ENCODE measurements at places on chromosomes 4 and X.

GRCh38 chr4:84977396-84977795 lies 10.9 kb upstream of the WDFY3 start:
- no peak for DNase-seq

DNA sequence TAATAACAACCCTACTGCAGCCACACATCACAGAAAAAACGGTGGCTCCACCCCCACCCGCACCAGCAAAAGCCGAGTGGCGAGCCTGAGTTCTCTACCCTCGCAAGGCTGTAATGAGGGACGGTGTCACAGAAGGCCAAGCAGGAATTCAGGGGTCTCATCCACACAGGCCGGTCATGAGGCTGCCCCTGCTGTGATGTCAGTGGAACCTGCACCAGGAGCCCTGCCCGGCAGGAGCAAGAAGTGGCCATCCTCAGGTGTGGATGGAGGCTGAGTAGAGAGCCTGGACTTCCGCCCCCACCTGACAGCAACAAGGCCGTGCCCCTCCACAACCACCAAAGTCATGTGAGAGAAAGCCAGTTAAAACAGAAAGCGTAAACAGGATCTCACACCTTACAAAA lies 20.6 kb downstream of the LYAR start:
- DNase-seq, result no peak

DNA sequence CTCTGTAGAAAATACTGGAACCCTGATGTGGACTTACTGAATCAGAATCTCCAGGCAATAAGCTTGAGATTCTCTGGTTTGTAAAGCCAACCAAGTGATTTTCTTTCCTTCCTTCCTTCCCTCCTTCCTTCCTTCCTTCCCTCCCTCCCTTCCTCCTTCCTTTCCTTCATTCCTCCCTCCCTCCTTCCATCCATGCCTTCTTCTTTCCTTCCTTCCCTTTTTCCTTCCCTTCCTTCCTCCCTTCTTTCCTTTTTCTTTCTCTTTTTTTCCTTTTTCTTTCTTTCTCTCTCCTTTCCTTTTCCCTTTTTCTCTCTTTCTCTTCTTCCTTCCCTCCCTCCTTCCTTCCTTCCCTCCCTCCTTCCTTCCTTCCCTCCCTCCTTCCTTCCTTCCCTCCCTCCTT lies 450.8 kb downstream of the GRXCR1 start:
- DNase-seq, result no peak

- DNase-seq, result no peak
Measured at GRCh38 chr4:172826861-172827260, 341.8 kb upstream of the GALNT7 start.

- DNase-seq, result no peak
Measured at GRCh38 chr4:151039733-151040132, 24.6 kb upstream of the LRBA start.

- no peak for DNase-seq
Measured at GRCh38 chr4:177275999-177276398, 33.7 kb upstream of the NEIL3 start.

DNA sequence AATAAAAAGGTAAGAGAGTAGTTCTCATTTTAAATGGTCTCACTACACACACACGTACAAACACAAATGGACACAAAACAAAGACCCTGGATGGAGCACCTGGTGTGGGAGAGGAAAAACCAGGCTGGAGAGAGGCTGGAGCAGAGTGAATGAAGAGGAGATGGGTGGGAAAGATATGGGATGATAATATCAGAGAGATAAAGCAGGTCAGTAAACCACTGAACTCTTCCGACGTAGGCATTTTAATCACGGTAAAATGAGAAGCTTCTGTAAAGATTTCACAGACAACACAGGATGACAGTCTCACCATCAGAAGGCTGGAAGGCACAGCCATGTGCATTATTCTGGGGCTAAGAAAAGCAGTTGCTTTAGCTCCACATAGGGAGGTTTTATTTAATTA lies 532.8 kb downstream of the KCNIP4 start:
- DNase-seq, result no peak

GRCh38 chrX:2631743-2632532 lies 59.2 kb upstream of the CD99 start:
- DNase-seq, result no peak

GRCh38 chr4:98673978-98674377 lies 15.6 kb upstream of the TSPAN5 start:
- DNase-seq, result no peak

DNA sequence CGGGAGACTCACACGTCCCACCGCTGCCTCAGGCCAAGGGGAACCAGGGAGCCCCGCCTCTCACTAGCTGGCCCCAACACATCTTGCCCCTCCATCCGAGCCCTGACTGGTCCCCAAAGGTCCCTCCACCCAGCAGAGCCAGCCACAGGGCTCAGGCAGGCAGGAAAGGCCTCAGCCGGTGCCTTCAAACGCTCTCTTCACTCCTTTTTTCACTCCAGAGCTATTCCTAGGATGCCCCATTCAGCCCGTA lies 1.5 kb upstream of the ARHGAP4 start:
- no peak for DNase-seq
